Progenitor cell of endocrine pancreas (in vitro differentiated cells): ENCODE measurements at places on chromosomes 6 and 20. TPM values are rescaled to one million over a fixed set of nuclear protein-coding genes. Genes with fewer than 3 reads are reported as not detected.

HLA-DPB1 gene
- total RNA-seq: 13.5 and 17.9 TPM in 2 replicates

- peaks cover 17% of the 10 kb centered on the region for H3K4me1 ChIP-seq
- DNase-seq: no peak
- no peaks in the 10 kb centered on the region for H3K36me3 ChIP-seq
- H3K27ac ChIP-seq: peak overlapping the region; percentile 95
- H3K27me3 ChIP-seq: peaks cover under 1% of the 10 kb centered on the region
- H3K4me3 ChIP-seq: peak overlapping the region; percentile 92
These were observed 1.4 kb downstream of the PREP start for GRCh38 chr6:105401247-105402089.

MTFR2 gene
- total RNA-seq: 2.9 and 3.8 TPM in 2 replicates

DNA sequence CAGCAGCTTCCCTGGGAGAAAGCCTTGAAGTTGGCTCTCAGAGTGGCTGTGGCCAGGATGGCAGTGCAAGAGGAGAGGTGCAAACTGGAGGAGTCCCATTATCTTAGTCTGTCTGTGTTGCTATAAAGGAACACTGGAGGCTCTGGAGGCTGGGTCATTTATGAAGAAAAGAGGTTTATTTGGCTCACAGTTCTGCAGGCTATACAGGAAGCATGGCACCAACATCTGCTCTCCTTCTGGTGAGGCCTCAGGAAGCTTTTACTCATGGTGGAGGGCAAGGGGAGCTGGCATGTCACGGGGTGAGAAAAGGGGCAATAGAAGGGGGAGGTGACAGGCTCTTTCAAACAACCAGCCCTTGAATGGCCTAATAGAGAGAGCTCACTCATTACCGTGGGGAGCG is 47.1 kb downstream of the PSMG4 start:
- no peaks in the 10 kb centered on the region for H3K4me1 ChIP-seq
- H3K27me3 ChIP-seq: no peaks in the 10 kb centered on the region
- H3K36me3 ChIP-seq: peaks cover 25% of the 10 kb centered on the region
- DNase-seq: no peak
- H3K27ac ChIP-seq: no peak overlapping the region

DNA sequence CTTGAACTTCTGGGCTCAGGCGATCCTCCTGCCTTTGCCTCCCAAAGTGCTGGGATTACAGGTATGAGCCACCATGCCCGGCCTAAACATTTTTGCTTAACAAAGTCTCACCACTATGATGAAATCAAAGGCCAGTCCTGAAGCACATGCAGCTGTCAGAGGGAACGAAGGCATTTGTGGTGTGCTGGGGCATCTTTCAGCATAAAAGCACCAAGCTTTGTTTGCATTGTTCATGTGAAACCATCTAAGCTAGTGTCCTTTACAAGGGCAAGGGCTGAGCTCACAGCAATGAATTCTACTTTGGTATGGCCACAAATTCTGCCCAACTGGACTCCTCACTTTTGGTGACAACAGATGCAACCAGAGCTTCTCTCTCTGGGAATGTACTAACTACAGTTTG is 66.8 kb downstream of the ZFP64 start:
- no peak overlapping the region for H3K27ac ChIP-seq
- DNase-seq: no peak
- H3K36me3 ChIP-seq: peaks cover 3% of the 10 kb centered on the region
- H3K4me3 ChIP-seq: no peak overlapping the region

RAET1G gene
- not detected in 2 replicates for total RNA-seq

- H3K27ac ChIP-seq: peak overlapping the region; percentile 54
- no peaks in the 10 kb centered on the region for H3K36me3 ChIP-seq
- DNase-seq: peak; percentile 19
- H3K4me1 ChIP-seq: peaks cover 5% of the 10 kb centered on the region
- peak overlapping the region; percentile 82 for H3K4me3 ChIP-seq
- H3K27me3 ChIP-seq: no peaks in the 10 kb centered on the region
These were observed 622 bp upstream of the KIZ start for GRCh38 chr20:21125072-21125848.

PNLDC1 gene
- not detected in 2 replicates for total RNA-seq
